Naive B cell (primary cell): ENCODE measurements at places on chromosomes 11 and 22. TPM values are rescaled to one million over a fixed set of nuclear protein-coding genes. Genes with fewer than 3 reads are reported as not detected.

DNA sequence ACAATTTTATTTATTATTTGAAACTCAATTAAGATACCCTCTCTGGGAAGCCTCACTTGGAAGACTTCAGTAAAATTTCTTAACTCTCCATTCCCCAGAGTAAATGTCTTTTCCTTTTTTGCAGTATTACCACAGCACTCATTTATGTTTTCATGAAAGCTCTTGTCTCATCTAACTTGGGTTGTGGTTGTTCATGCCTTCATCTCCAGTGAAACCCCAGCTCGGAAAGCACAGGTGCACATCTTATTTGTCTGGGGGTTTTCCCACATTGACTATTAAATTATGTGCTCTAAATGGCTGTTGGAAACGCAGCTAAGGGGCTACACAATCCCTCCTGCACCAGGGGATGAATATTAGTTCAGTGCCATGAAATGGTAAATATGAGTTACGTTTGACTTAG is 954.2 kb upstream of the RAG2 start:
- no peak for DNase-seq

GRCh38 chr11:20608934-20609333 is 9.5 kb downstream of the SLC6A5 start:
- DNase-seq = no peak

TSKU gene
- not detected for polyA plus RNA-seq

NXPE4 gene
- not detected for polyA plus RNA-seq
